ENCODE measurements at places on chromosomes 6 and 20.

- no peak for DNase-seq
Measured at GRCh38 chr20:46190478-46191167, 72.5 kb downstream of the CD40 start.

DNA sequence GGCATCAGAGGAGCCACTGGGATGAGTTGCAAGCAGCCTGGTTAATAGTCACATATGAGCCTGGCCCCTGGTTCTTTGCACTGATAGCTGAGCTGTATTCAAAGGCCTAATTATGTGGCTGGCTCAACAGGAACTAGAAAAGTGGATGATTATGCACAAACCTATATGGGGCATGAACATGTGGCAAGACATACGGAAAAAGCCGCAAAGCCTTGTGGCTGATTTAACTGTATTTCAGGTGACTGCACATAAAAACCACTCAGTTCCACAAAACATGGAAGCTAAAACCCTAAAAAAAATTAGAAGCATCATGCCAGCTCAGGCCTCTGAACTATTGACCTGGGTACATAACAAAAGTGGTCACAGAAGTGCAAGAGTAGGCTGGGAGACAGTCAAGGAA, 13.0 kb upstream of the MUC22 start:
- no peak for DNase-seq

DNA sequence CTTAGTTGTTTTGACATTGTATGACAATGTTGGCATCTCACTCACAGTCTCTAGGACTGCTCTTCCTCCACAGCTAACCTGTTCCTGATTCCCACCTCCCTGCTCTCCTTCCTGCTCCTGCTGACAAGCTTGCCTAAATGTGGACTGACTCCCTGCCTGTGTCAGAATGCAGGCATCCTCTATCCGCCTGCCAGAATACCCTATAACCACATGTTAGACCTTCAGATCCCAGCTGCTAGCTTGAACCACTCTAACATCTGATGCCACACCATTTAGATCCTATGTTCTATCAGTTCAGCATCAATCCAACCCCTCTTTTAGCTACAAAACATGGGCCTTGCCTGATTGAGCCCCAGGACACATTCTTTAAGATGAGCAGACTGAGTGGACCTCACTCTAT, 12.2 kb downstream of the FILIP1 start:
- no peak for DNase-seq

DNA sequence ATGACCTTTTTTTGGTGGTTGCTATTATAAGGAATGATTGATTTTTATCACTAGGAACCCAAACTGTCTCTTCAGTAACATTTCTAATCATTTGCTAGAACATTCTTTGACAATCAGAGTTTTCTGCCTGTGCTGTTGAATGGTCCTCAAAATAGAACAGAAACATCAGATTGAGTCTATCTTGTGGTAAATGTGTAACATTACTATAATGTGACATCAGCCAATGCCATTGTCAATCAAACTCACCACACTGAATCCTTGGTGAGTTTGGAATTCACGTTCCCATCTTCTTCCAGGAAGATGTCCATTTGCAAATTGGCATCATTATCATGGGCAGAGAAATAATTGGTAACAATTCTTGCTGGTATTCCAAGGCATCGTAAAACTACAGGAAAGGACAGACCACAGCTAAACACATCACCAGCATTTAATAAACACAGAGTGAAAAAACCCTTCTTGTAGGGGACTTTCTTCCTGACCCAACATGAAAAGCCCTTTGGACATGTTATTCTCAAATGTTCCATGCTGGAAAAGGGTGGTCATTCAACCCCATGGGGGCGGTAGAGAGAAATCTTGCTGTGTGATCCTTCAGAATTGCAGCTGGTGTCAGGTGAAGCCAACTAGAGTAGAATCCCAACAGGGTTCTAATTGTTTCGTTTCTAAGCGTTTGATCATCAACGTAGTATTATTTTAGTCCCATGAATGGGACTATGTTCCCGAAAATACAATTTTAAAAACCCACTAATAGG, 98.5 kb downstream of the F13A1 start:
- DNase-seq: no peak

DNA sequence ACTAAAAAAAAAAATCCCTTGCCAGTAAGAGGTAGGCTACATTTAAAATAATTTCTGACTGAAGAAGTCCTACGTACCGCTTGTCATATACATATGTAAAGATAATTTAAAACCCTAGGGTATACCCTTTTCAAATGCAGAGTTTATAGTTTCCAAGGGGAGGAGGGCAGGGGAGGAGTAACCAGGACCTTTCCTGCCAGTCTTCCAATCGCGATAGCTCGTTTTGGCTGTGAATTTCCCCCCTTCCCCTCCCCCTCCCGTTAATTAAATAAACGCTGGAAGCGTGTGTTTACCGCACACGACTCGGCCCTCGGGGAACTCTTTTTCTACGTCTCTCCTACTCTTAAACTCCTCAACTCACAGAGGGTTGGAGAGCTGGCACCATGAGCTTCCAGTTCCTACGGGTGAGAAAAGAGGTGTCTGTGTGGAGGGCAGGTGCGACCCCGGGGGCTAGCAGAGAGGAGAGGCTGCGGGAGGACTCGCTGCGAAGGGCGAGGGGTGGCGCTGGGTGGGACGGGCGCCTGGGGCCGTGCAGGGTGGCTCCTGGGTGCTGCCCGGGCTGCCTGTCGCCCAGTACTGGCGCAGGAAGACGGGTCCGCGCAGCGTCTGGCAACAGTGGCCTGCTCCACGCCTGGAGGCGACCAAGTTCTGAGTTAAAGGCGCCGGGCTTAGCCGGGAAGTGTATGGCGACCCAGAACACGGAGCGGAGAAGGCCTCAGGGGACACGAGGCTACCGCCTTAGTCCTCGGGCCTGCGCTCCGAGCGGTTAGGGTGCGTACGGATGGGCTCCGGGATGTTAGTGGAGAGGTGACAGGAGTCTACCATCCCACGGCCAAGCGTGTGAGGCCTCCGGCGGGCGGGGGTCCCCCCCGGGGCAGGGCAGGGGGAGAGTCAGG, 4.1 kb upstream of the TFAP2C start:
- no peak for DNase-seq

GRCh38 chr20:41063442-41063841, 34.8 kb downstream of the TOP1 start:
- no peak for DNase-seq

DNA sequence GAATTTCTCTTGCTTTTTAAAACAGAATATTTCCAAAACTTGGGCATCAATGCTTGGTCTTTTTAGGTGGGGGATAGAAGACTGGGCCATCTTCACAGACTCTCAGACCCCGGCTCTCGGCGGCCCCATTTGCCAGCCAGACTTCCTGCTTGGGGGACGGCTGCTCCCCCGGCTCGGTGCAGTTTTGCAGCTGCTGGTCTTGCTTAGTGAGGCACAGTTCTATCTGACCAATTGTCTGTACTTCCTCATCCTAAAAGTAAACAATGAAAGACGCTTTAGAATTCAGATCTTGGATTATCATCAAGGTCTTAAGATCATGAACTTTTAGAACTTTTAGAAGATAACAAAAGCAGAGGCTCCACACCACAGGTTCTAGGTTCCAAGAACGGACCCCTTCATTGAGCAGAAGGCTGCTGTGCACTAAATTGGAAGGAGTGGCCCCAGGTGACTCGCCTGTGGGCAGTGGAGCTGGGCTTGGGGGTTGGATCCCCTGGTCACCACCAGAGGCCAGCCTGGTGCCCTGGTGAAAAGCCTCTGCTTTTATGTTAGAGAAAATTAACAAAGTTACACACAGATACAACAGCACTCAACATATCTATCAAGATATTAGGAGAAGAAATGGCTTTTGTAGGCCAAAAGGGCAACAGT, 26.7 kb downstream of the RNASET2 start:
- DNase-seq: no peak

- peak; percentile 28 for DNase-seq
Measured at GRCh38 chr6:7313505-7314165, 636 bp upstream of the SSR1 start.
